ENCODE measurements at places on chromosomes 11 and 22. TPM values are rescaled to one million over a fixed set of nuclear protein-coding genes. Genes with fewer than 3 reads are reported as not detected.

Gene TEX12
- polyA plus RNA-seq, result 0.14 TPM

- DNase-seq, result no peak
Observed at GRCh38 chr11:36447947-36448346, 62.1 kb downstream of the TRAF6 start.

Gene TRIM49
- not detected for polyA plus RNA-seq

- peak; percentile 37 for DNase-seq
Observed at GRCh38 chr11:13889552-13890249, 72.8 kb upstream of the SPON1 start.

Gene ACRV1
- 3.8 TPM for polyA plus RNA-seq

DNA sequence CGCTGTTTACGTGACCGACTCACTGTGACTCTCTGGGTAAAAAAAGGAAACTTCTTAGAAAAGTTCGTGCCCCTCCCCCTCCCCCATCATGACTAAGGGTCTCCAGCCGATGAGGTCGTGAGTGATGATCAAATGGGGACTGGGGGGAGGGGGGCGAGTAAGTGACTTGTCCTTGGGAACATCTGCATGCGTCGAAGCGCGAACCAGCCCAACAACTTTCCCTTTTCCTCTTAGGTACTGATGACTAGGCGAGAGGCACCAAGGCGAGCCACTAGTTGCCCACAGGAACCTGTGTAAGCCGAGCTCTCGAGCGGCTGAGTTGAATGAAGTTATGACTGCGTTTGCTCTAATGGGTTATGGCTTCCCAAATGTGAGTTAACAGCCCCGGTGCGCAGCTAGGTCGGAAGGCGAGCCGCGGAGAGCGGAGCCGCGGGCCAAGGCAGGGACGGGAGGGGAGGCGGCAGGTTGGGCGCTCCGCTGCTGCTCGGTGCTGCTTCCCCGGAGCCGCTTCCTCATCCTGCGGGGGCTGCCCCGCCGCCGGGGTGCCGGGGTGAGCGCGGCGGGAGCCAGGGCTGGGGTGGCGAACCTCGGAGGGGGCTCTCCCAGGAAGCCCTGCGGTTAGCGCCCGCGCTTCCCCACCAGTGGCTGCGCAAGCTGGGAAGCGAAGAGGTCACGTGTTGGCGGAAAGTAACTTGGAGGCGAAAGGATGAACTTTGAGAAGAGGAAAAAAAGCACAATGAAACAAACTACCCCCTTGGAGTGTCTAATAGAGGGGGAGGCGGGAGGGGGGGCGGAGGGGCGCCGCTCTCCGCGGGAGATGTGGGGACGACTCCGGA lies 22.1 kb upstream of the BDNF start:
- DNase-seq, result no peak

Gene MYO7A
- polyA plus RNA-seq, result 4.4 TPM

DNA sequence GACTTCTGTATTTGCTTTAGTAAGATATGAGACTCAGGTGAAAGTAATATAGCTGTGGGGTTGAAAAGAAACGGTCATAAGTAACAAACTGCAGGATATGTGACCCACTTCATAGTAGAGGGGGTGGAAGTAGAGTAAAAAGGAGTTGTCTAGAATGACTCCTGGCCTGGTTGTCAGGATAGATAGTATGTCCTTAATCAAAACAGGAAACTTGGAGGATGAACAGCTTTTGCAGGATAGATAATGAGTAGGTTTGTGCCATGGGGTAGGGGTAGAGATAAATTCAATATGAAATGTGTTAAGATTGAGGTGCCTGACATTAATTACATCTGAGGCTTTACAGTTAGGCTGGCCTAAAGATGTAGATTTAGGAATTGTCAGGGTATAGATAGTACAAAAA lies 47.0 kb upstream of the B3GNT6 start:
- DNase-seq, result no peak

DNA sequence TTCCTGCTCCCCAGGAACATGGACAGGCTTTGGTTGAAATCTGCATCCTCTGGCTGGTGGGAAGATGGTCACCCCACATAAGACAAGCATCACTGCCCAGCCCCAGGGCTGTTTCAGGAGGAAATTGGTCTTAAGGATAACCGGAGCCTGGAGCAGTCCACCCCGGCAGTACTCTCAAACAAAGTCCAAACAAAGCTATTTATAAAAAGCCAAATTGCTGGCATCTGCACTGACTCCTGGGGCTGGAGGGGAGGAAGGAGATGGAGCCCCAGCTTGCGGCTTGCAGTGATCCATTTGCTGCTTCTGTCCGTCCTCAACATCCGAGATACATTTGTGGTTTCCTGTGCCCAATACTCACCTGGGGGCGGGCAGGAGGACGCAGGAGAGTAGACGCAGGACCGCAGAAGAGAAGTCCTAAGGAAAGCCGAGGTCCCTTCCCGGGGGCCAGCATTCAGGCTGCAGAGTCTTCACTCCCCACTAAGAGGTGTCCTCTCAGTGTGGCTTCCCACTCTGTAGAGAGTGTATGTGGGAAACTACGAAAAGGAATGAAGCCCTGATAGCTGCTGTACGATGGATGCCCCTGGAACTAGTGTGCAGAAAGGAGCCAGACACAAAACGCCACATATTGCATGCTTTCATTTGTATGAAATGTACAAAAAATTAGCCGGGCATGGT lies 107.3 kb upstream of the FGF3 start:
- no peak for DNase-seq

GRCh38 chr11:61020551-61021235 lies 49.2 kb downstream of the CD6 start:
- no peak for DNase-seq

DNA sequence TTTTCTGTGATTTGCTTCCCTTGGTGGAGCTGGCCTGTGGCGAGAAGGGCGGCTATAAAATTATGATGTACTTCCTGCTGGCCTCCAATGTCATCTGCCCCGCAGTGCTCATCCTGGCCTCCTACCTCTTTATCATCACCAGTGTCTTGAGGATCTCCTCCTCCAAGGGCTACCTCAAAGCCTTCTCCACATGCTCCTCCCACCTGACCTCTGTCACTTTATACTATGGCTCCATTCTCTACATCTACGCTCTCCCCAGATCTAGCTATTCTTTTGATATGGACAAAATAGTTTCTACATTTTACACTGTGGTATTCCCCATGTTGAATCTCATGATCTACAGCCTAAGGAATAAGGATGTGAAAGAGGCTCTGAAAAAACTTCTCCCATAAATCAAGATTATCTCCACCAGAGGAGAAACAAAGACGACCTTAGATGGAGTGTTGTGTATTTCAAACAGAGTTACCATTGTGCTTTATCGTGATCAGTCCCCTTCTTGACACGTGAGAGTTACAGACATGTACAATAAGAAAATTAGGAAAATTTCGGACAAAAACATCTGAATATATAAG lies 2.1 kb downstream of the OR9G1 start:
- DNase-seq, result no peak

Gene JAML
- polyA plus RNA-seq, result 1.5 TPM

GRCh38 chr11:47961383-47961782 lies 19.0 kb upstream of the PTPRJ start:
- no peak for DNase-seq
